ENCODE measurements at places on chromosomes 5 and 9. TPM values are rescaled to one million over a fixed set of nuclear protein-coding genes. Genes with fewer than 3 reads are reported as not detected.

The DBH gene
- 1.8 TPM for total RNA-seq

The ABO gene
- not detected for total RNA-seq

The NELFB gene
- 48.5 TPM for total RNA-seq

The TRPM6 gene
- total RNA-seq, result 1.7 TPM

The SIT1 gene
- total RNA-seq, result 3.4 TPM

The KIAA1958 gene
- total RNA-seq, result 48.6 TPM

The GZMA gene
- total RNA-seq, result not detected

The MEF2C gene
- total RNA-seq, result 24.1 TPM

- H3K36me3 ChIP-seq, result no peaks in the 10 kb centered on the region
- DNase-seq, result peak; percentile 31
- H3K4me1 ChIP-seq, result peaks cover 1% of the 10 kb centered on the region
- peak overlapping the region; percentile 77 for H3K4me3 ChIP-seq
- H3K27ac ChIP-seq, result no peak overlapping the region
Measured at GRCh38 chr5:170681013-170681433, 102.5 kb upstream of the GABRP start.

DNA sequence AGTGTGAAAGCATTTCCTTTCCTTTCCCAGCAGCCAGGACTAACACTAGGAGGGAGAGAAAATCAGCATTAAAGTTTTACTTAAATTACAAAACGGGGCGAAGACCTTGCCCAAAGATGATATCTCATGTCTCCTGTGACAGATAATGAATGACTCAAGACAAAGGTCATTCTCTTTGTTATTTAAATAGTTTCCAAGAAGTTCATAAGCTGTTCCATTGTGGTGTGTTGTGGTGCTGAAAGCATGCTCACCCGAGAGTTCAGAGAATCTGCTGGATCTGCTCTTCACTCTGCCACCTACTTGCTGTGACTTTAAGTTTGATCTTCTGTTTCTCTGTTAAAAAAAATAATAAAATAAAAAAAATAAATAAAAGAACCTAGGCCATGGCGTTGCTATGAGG lies 265.9 kb upstream of the NR4A3 start:
- no peaks in the 10 kb centered on the region for H3K4me1 ChIP-seq
- peaks cover 4% of the 10 kb centered on the region for H3K27me3 ChIP-seq
- peaks cover 30% of the 10 kb centered on the region for H3K36me3 ChIP-seq
- DNase-seq, result no peak
- H3K4me3 ChIP-seq, result no peak overlapping the region
- no peak overlapping the region for H3K27ac ChIP-seq

GRCh38 chr5:79488775-79489174 lies 25.2 kb downstream of the HOMER1 start:
- no peaks in the 10 kb centered on the region for H3K36me3 ChIP-seq
- no peak overlapping the region for H3K27ac ChIP-seq
- H3K4me1 ChIP-seq, result no peaks in the 10 kb centered on the region
- DNase-seq, result no peak
- no peak overlapping the region for H3K4me3 ChIP-seq

DNA sequence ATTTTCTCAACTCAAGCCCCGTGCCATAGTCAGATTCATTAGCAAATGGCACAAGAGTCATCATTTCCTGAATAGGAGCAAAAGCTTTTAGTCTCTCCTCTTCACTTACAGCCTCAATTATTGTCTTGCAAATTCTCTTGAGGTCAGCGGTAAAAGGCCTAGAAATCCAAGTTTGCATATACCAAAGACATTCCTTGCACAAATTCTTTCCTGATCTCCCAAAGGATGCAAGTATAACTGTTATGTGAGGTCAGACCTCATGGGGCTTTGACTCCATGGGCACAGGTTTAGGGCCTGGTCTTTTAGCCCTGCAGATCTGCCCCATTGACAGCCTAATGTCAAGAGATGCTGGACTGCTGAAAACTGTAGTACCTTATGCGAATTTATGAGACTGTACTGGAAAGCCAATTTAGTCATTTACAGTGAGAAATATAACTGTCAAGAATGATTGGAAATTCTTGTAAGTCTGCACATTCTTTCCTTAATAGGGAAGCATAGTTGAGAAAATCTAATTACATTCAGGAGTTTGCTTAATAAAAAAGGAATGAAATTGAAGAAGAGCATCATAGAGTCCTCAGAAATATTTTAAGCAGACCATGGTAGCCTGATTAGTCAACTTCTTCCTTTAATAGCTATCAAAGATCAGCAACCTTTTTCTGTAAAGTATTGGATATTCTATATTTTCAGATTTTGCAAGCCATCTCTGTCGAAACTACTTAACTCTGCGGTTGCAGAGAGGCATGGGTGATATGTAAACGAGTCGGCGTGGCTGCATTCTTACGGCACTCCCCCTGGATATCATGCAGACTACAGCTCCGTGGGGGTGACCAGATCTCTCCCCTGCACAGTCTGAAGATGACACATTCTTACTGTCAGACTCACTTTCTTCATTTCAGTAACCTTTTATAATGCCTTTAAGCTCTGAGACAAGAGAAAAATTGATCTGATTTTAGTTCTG lies 45.2 kb downstream of the GCNT4 start:
- H3K27me3 ChIP-seq, result peaks cover 7% of the 10 kb centered on the region
- no peak for DNase-seq
- peak overlapping the region; percentile 68 for H3K4me3 ChIP-seq
- H3K36me3 ChIP-seq, result peaks cover 13% of the 10 kb centered on the region
- H3K4me1 ChIP-seq, result peaks cover 29% of the 10 kb centered on the region

DNA sequence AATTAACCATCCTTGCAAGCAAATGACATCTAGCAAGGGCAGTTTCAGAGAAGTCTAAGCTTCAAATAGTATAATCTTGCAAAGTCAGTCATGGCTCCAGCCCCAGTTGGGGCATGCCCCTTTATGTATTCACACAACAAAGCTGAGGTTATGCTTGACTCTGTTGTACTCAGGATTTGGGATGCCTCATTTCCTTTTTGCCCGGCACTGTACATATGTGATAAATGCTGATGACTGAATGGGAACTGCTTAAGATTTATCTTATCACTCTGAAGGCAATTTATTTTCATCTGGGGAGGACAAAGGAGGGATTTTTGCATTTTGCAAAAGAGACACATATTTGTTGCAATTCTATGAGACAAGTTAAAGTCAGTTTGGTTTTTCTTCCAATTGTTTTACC lies 219.2 kb downstream of the TRPM3 start:
- no peak for DNase-seq
- no peak overlapping the region for H3K27ac ChIP-seq
- peaks cover 9% of the 10 kb centered on the region for H3K4me1 ChIP-seq
- H3K36me3 ChIP-seq, result no peaks in the 10 kb centered on the region
- H3K27me3 ChIP-seq, result no peaks in the 10 kb centered on the region

GRCh38 chr5:132668706-132669454 lies 4.9 kb upstream of the IL4 start:
- no peak overlapping the region for H3K4me3 ChIP-seq
- H3K27ac ChIP-seq, result no peak overlapping the region
- DNase-seq, result no peak
- H3K36me3 ChIP-seq, result no peaks in the 10 kb centered on the region

- DNase-seq, result no peak
- peak overlapping the region; percentile 99 for H3K27ac ChIP-seq
- H3K27me3 ChIP-seq, result peaks cover 12% of the 10 kb centered on the region
- H3K4me1 ChIP-seq, result peaks cover 18% of the 10 kb centered on the region
Measured at GRCh38 chr5:132258102-132259068, 889 bp downstream of the PDLIM4 start.

DNA sequence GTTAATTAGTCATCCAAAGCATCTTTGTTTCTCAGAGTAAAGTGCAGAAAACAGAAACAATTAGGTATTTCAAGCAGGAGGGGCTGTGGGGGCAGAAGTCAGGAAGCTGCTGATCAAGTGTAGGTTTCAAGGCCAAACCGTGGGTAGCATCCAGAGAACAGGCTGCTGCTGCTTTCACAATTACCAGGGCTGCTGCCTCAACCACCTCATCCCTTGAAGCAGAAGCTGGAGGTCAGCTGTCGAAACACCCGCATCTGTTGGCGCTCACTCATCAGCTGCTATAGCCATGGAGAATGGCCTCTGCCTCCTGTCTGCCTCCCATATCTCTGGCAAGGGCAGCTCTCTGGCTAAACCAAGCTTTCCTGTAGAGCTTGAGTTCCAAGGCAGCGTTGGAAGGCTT lies 122.9 kb upstream of the OSMR start:
- H3K36me3 ChIP-seq, result no peaks in the 10 kb centered on the region
- no peak for DNase-seq
- H3K27me3 ChIP-seq, result peaks cover 10% of the 10 kb centered on the region
- no peak overlapping the region for H3K27ac ChIP-seq
- peaks cover 59% of the 10 kb centered on the region for H3K4me1 ChIP-seq

DNA sequence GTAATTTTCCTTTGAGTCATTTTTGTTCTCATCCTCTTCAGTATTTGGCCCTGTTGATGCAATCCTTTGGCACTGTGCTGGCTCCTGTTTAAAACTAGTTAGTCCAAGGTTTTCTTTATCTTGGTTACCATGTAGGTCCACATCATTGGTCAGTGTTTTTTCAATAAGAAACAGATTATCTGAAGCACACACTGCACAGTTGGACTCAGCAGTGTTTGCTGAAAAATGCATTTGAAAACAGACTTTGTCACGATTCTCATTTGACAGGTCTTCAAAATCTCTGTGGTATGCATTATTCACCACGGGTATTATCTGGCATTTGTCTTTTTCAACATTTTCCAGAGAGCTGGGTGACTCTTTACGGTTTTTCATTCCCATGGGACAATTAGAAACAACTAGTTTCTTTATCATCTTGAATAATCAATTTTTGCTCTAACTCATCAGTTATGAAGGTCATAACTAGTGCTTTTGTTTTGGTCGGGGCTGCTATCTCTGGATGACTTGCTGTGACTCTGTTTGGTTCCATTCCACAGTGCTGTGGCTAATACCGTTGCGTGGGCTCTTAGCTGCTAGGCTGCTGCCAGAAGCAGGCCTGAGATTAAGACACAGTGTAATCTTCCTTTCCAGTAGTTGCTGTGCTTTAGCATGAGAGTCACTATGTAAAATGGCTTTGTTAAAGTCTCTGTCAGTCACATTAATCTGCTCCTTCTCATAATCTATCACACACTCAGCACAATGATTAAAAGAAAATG lies 36.2 kb downstream of the NUDT12 start:
- no peaks in the 10 kb centered on the region for H3K4me1 ChIP-seq
- no peak overlapping the region for H3K4me3 ChIP-seq
- DNase-seq, result no peak
- H3K36me3 ChIP-seq, result no peaks in the 10 kb centered on the region
- H3K27me3 ChIP-seq, result no peaks in the 10 kb centered on the region

- no peak overlapping the region for H3K4me3 ChIP-seq
- no peak overlapping the region for H3K27ac ChIP-seq
- peaks cover 2% of the 10 kb centered on the region for H3K4me1 ChIP-seq
- H3K27me3 ChIP-seq, result peaks cover 20% of the 10 kb centered on the region
Measured at GRCh38 chr9:113350937-113351336, 1.6 kb downstream of the BSPRY start.

DNA sequence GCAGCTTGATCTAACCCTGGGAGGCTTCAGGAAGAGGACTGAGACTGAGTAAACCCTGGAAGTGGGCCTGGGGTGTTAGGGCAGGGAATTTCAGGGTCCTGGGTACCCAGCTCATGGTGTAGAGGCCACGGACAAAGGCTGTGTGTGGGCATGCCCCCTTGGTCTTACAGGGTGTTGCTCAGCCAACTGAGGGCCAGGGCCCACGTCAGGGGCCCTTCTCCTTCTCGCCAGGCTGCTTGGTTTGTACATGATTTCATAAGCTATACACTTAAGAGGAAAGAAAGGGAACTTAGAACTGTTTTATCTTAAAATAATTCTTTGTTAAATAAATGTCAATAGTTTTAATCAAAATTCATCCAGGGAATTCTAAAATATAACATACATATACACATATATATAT lies 95.4 kb downstream of the TLE4 start:
- peaks cover 2% of the 10 kb centered on the region for H3K27me3 ChIP-seq
- no peak overlapping the region for H3K27ac ChIP-seq

GRCh38 chr5:134527156-134527960 lies 1.9 kb downstream of the JADE2 start:
- peak overlapping the region; percentile 85 for H3K4me3 ChIP-seq
- peak overlapping the region; percentile 52 for H3K27ac ChIP-seq
- DNase-seq, result peak; percentile 89
- H3K27me3 ChIP-seq, result peaks cover 11% of the 10 kb centered on the region

DNA sequence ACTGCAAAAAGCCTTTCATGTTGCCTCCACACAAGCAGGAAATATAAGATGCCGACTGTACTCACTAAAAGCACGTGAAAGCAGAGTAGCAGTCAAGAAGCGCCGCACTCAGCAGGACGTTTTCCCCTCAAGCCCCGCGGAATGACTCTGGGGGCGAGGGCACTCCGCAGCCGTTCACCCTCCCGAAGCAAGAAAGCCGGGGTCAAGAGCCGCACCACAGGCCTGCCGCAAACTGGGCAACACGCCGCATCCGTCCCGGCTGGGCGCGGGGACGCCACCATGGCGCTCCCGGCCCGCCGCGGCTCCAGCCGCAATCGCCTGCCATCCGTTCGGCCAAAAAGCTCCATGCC lies 364 bp downstream of the RPS6 start:
- no peak for DNase-seq
- peaks cover 14% of the 10 kb centered on the region for H3K4me1 ChIP-seq
- H3K4me3 ChIP-seq, result peak overlapping the region; percentile 99
- no peaks in the 10 kb centered on the region for H3K36me3 ChIP-seq

DNA sequence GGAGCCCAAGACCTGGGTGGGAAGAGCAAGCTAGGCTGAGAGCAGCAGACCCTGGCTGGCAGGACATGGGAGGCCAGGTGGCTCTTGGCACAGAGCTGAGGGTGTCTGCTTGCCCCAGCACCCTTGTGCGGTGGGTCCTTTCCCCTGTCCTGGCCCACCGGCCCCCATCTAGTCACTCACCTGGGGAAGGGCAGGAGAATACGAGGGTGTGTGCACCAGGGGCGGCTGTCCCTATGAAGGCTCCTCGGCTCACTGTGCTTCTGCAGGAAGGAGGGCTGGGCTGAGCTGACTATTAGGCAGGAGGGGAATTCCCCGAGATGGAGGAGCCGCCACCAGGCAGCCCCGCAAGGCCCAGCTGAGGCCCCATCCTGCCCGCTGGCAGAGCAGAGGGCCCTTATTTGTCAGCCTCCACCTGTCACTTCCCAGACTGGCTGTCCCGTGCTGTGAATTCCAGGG lies 6.1 kb upstream of the TNIP1 start:
- no peak for DNase-seq
- peaks cover 11% of the 10 kb centered on the region for H3K4me1 ChIP-seq
- no peak overlapping the region for H3K27ac ChIP-seq
- H3K4me3 ChIP-seq, result no peak overlapping the region
- H3K27me3 ChIP-seq, result peaks cover 8% of the 10 kb centered on the region
